Smooth muscle cell of the brain vasculature (primary cell): ENCODE measurements at places on chromosomes 1 and 21.

DNA sequence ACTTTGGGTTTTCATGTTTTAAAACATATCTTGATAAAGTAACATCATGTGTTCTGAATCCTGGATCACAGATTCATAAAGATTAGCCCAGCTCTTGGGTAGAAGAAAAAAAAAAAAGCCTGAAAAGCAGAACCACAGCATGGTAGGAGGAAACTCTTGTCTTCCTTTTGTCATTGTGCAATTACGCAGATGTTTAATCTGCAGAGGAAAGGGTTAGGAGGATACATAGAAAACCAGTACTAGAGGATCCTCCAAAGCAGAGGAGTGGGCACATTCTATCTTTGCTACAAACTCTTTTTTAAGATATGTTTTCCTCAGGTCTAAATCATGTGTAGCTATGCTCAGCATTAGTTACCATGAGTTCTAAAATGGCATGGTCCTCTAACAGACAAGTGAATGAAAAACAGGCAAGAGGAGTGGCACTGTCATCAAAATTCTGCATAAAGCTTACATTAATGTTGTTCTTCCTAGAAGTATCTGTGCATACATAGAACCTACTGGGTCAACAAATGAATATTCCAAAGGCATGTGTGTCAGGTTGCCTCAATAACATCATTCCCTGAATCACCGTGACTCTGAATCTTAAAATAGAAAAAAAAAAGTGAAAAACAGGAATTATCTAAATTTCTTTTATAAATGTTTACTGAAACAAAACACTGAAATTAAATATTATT, 107.0 kb downstream of the NME7 start:
- no peak for DNase-seq

- no peak for DNase-seq
Measured at GRCh38 chr1:172948457-172948856, 102.3 kb downstream of the TNFSF18 start.

DNA sequence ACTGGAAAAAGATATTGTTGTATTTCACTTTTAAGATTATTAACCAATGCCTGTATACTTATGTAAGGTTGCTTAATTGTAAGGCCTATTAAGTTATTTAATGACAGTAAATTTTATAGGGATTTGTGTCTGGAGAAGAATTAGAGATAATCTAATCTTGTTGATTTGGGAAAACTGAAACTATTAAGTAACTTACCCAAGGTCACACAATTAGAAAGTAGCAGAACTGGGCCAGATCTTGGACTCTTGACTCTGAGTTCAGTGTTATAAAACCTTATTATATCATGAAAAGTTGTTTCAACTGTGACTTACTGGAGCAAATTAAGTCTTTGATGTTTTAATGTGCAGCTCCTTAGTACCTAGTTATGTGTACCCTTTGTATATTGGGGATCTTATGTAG, 38.5 kb downstream of the CAMTA1 start:
- no peak for DNase-seq

DNA sequence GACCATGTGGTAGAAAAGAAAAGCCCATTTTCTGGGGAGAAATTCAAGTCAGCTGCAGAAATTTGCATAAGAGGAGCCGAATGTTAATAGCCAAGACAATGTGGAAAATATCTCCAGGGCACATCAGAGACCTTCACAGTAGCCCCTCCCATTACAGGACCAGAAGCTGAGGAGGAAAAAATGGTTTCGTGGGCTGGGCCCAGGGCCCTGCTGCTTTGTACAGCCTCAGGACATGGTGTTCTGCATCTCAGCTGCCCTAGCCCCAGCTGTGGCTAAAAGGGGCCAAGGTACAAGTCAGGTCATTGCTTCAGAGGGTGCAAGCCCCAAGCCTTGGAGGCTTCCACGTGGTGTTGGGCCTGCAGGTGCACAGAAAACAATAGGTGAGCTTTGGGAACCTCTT, 108.3 kb downstream of the DMRTB1 start:
- no peak for DNase-seq

- no peak for DNase-seq
Measured at GRCh38 chr1:231844986-231845502, 218.5 kb downstream of the DISC1 start.

DNA sequence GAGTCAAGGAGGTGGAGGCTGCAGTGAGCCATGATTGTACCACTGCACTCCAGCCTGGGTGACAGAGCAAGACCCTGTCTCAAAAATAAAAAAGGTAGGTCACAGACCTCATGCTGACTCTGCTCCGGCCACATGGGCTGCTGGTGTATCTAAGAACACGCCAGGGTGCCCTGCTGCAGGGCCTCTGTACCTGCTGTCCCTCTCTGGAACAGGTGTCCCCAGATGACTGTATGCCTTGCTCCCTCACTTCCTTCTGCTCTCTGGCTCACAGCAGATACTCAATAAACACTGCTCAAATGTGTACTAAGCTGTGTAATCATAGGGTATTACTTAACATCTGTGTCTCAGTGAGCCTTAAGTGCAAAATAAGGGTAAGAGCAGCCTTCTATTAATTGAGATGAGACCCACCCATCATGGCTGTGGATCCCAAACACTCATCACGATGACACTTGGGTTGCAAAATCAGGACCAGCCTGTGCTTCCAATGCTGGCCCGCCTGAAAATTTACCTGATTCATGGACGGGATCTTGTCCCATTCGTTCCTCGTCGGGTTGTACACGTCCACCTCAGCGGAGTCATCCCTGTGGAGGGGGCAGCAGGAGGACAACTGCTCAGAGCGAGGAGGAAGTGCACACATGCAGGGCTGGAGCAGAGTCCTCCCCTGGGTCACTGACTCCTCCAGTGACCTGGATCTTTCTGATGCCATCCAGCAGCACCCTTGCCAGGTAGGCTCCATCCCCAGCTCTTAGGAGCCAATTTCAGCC, 7.5 kb downstream of the KLHL21 start:
- DNase-seq, result no peak

- no peak for DNase-seq
Measured at GRCh38 chr1:70208292-70208691, 2.9 kb upstream of the LRRC40 start.

DNA sequence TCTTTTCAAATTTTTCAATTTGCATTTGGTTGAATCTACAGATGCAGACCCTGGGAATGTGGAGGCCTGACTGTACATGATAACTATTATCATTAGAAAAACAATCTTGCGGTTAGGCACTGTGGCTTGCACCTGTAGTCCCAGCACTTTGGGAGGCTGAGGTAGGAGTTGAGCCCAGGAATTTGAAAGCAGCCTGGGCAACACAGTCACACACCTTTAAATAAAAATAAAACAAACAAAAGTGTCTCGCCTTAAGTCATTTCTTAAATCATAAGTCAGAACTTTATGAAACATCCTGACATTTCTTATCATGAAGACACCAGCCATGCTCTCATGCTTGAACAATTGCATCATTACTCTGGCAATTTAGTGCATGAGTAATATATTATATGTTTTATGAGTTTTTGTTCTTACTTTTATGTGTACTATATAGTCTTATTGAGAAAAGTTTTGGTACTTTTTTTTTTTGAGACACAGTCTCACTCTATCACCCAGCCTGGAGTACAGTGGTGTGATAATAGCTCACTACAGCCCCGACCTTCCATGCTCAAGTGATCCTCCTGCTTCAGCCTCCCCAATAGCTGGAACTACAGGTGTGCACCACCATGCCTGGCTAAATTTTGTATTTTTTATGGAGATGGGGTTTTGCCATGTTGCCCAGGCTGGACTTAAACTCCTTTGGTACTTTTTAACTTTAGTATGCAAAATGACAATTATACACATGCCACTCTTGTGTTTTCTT, 7.8 kb downstream of the TBX19 start:
- DNase-seq, result no peak

DNA sequence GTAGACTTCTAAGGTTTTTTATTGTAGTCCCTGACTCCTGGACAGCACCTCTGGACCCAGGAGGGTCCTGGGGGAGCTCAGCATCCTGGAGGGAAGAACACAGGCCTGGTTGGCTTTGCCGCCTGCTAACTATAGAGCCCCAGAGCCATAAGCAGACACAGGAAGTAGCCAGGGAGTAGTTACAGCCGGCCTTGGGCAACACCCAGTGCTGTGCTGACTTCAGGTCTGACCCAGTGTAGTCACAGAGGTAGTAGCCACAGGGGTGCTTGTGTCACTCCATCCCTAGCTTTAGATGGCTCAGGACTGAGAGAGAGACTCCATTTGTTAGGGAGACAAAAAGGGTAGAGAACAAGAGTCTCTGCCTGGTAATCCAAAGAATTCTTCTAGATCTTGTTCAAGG, 21.9 kb downstream of the MCOLN2 start:
- DNase-seq, result no peak

- no peak for DNase-seq
Measured at GRCh38 chr1:236381565-236382158, 12.4 kb upstream of the EDARADD start.

GRCh38 chr1:41488040-41488951, 3.8 kb upstream of the EDN2 start:
- DNase-seq, result no peak

- DNase-seq, result no peak
Measured at GRCh38 chr1:195768936-195769335, 839.3 kb downstream of the KCNT2 start.

- no peak for DNase-seq
Measured at GRCh38 chr1:105934806-105935205, 1121.7 kb upstream of the PRMT6 start.

DNA sequence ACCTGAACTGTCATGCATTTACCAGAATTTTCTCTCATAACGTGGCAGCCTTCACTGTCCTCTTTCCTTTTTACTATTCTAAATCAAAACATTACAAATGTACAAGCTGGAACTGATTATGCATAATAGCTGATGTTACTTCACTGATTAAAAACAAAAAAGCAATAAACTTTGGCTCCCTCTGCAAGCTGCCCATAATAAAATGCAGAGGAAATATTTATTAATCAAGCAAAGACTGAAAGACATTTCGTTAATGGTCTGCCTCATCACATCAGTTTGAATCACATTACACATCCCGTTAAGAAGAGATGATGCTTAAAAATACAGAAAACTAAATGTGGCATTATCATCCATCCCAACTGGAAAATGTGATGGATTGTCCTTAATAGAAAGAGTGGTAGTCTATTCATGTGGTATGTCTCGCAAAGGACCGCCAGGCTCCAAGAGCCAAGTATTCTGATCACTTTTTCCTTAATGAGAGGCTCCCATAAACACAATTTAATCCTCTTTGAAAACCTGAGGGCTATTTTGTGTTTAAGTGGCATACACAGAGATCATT, 225.3 kb downstream of the RGS7 start:
- DNase-seq, result no peak

- no peak for DNase-seq
Measured at GRCh38 chr1:87869567-87869966, 540.9 kb downstream of the LMO4 start.

DNA sequence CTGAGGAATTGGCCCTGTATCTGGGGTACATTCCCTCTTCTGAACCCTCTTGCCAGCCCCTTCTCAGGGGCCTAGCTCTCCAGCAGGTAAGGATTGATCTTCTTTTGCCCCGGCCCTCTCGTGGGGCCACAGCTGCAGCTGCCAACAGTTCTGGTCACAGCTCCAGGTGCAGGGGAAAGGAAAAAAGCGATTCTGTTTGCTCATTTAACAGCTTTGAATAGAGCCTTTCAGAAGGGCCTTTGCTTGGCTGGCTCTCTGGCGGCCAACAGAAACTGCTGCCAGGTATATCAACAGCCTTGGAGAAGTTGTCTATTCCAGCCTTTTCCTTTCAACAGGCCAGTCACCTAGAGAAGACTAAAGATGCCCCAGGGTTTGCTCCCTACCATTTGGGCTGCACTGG, 16.1 kb upstream of the FMOD start:
- DNase-seq, result no peak

GRCh38 chr1:67451356-67451755, 21.2 kb upstream of the SERBP1 start:
- DNase-seq, result no peak

GRCh38 chr1:211531194-211532087, 39.5 kb upstream of the RD3 start:
- DNase-seq, result no peak

DNA sequence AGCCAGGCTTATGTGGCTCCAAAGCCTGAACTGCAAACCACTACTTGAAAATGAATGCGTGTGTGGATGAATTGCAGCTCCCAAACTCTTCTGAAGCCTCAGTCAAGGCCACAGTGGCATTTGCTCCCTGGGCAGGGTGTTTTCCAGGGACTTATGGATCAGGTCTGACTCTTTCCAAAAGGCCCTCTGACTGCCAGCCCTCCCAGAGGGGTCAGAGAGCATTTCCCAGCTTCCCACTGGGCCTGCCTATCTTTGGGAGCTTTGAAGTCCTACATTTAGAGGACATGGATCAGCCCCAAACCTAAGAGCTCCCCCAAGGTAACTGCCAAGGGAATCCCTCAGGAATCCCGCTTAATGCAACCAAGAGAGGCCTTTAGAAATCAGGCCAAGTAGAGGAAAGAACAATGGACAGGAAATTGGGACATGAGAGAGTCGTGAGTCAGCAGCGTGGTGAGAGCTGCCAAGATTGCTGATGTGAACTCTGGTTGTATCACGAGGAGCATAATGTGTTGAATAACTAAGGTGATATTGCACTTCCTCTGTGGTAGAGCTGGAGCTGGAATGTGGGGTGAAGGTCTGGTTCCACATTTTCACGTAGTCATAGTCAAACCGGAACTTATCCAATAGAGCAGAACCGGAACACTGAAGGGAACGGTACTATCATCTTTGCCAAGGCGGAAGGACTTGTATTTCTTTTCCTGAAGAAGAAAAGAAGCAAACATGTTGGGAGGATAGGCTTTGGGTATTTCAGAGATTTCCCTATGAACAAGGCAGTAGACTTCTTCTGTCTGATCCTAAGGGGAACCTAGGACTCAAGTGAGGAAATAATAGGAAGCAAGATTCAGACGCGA, 99.4 kb upstream of the JUN start:
- DNase-seq, result no peak

GRCh38 chr1:230907472-230908205, 39.3 kb upstream of the C1orf198 start:
- no peak for DNase-seq

DNA sequence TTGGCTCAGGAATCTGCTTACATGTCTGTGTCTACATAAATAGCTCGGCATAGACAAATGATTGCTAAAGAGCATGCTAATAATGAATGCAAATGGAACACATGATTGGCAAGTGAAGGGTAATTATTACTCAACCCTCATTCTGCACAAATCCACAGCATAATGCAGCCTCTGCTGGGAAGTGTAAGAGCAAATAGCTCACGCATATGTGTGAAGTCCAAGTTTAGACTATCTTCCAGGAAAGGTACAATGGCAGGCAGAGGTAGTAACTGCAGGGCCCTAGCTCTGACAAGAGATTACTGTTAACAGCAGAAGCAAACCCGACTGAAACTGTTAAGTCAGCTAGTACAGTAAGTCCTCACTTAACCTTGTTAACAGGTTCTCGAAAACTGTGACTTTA, 7.0 kb upstream of the IL6R start:
- no peak for DNase-seq

DNA sequence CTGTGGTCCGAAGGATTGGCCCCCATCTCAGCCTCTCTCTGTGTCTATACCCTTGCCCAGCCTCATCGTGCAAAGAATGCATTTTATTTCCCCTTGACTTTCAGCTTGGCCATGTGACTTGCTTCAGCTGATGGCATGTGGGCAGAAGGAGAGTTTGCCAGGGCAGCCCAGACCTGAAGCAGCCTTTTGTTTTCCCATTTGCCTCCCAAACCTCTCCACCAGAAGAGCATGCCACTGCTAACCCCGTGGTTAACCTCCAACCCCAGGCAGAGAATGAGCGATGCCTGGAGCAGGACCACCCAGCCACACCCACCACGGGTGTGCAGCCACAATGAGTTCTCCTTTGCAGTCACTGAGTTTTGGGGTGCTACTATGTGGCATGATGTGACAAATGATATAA, 136.4 kb downstream of the SETD4 start:
- no peak for DNase-seq
